ENCODE measurements at places on chromosomes 1 and 21. TPM values are rescaled to one million over a fixed set of nuclear protein-coding genes. Genes with fewer than 3 reads are reported as not detected.

Gene VPS72
- total RNA-seq, result 28.1 TPM

DNA sequence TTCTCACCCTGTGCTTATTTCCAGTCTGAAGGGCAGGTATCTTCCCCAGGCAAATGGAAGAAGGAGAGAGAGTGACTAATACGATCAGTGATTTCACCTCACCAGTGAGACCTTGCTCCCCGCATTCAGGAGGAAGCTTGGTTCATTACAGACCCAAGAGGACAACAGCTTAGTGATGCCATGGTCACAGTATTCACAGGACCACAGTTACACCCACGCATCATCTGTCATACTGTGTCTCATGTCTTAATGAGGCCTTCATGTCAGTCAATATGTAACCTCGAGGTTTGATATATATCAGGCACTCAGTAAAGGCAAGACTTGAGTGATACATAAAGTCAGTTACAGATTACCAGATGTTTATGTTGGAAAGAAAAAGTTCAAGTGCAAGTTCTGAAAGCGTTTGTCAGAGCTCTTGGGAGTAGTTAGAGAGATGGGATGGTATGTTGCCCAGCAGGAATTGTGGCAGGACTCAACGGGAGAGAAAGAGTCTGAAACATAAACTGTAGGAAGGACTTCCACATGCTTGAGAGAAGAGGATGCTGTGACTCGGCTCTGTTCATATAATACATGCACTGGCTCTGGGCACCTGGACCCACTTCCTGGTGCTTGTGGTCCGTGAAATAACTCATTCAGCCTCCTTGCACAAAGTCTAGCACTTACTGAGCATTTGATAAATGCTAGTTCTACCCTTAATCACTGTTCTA is 33.3 kb downstream of the GNPAT start:
- no peak for DNase-seq

GRCh38 chr1:59399642-59400041 is 102.7 kb downstream of the FGGY start:
- DNase-seq, result no peak

DNA sequence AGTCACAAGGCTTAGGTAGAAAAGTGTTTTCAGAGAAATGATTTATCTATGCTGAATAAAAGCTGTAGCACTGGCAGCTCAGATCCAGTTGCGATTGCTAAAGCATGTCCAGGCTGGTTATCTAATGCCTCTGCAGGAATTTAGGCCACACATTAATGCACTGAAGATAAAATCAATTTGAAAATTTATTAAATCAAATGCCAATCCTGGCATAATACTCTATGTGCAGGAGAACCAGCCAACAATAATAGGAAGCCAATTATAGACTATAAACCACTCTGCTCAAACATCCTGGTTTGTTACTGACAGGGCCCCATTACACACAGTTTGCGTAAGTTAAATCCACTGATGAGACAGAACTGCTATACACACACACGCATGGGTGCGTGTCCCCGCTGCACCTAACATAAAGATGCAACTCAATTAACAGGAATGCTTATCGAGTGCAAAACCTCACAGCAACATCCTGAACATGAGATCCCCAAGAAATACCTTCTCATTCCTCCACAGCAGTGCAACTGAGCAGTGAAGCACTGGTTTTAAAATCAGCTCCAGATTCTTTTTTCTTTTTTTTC is 40.6 kb downstream of the PTP4A2 start:
- DNase-seq, result no peak
